ENCODE measurements at places on chromosomes 6 and 20.

DNA sequence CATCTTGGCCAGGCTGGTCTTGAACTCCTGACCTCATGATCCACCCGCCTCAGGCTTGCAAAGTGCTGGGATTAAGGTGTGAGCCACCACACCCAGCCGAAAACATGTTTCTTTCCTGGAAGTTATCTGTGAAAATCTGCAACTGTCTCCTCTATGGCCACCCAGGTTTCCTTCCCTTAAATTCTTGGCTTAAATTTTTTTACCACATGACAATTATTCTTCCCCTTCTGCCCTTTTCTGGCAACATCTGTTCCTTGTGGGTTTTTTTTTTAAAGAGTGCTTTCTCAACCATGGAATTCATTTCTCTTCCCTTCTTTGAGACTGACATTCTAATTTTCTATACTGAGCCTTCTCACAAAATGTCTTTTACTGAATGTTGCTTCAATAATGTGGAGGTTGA is 59.6 kb downstream of the DOK5 start:
- no peak for DNase-seq

- DNase-seq, result no peak
Observed at GRCh38 chr6:139164001-139164400, 29.1 kb downstream of the HECA start.

DNA sequence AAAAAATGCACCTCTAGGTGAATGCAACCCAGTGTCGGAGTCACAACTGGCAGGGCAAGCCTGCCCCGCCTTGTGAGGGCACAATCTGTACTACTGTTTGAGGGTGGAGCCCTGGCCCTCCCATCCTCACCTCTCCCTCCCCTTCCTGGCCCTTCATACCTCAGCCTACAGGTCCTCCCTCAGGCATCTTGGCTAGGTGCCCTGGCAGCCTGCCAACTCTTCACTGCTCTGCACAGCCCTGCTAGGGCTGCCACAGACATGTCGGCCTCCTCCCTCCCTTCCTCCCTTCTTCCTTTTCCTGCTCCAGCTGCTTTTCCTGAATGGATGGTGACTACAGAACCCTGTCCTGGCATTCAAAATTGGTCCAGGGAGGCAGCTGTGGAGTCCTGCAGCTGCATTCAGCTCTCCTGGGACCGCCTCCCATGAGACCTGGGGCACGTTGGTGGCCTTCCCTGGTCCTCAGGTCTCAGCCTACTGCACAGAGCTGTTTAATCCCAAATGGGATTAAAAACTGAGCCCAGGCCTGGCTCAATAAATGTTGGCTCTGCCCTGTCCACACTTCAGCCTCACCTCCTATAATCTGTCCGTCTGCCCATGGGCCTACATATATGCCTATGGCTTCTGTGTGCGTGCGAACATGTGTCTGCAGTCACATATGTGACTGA is 52.7 kb downstream of the CDH22 start:
- no peak for DNase-seq

DNA sequence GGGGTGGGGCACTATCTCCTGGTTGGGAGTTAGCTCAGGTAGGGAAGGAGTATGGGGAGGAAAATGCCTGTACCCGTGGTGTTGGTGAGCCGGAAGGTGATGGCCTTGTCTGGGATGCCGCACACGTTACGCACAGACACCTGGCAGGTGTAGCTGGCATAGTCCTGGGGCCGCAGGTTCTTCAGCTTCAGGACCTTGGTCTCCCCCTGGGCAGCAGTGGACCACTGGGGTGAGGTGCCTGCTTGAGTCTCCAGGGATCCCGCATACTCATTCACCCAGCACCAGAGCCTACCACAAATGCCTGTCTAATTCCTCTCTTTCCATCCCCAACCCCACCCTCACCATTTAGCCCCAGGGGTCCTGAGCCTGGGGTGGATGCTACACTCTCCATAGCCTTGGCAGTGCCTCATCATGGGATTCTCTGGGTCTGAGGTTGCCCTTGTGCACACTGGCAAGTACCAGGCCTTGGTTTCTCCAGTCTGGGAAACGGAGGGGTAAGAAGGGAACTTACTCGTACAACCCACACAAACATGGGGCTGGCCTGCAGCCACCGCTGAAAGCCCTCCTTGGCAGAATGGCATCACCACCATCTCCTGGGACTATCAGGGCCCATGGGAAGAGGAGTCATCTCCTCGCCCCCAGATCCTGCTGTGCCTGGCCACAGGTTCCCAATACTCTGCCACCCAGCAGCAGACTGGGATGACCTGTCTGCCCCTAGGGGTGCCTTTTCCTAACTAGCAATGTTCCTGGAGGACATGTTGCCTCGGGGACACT is 42.8 kb downstream of the MDGA1 start:
- DNase-seq, result no peak

GRCh38 chr6:3650076-3650958 is 101.2 kb downstream of the PXDC1 start:
- DNase-seq, result no peak

DNA sequence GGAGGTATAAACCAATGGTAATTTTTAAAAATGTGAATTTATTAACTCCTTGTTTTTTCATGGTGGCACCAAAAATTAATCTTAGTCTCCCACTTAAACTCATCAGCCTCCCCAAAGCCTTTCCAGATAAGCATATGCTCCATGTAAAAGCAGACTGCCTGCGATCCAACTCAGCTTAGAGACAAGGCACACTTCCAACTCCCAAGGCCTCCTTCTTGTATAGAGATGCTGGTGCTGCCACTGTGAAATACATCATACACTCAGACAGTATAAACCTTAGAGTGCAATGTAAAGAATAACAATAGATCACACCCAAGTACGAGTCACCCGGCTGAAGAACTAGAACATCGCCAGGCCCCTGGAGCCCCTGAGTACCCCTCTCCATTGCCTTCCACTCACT is 2.0 kb downstream of the ANKRD6 start:
- no peak for DNase-seq

- DNase-seq, result no peak
Observed at GRCh38 chr20:20286061-20286460, 81.8 kb upstream of the INSM1 start.

DNA sequence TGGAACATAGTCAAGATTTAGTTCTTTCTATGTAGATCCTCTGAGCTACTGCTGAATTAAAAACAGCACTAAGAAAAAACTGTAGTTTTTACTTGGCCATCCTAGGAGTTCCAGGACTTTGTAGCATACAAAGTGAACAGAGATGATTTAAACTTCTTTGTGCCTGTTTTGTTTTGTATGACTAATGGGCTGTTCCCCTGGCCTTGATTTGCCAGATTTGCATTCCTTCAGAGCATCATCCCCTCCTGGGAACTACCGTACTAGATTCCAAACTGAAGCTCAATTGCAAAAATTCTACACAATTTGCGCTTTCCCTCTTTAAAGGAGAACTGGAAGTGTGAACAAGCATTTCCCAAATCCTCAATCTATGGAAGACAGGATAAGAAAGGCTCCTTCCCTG is 23.1 kb downstream of the ACOT13 start:
- no peak for DNase-seq

DNA sequence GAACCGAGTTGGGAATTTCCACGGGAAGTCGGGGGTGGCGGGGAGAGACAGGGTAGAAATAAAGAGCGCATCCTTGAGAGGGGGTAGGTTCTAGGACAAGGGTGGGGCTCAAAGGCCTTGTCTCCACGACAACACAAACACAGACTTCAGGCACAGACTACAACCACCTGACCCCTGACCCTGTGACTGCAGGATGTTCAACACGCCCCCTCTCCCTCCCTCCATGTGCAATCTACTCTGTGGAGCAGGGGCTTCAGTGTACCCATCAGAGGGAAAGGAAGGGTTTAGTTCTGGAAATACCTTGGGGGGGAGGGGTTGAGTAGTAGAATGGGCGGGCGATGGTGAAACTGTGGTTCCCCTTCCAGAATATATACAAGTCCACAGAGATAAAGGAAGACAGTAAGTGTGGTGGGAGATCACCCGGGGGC is 651 bp upstream of the TAPBP start:
- peak; percentile 55 for DNase-seq

- no peak for DNase-seq
Observed at GRCh38 chr6:144582939-144583613, 297.9 kb downstream of the UTRN start.

DNA sequence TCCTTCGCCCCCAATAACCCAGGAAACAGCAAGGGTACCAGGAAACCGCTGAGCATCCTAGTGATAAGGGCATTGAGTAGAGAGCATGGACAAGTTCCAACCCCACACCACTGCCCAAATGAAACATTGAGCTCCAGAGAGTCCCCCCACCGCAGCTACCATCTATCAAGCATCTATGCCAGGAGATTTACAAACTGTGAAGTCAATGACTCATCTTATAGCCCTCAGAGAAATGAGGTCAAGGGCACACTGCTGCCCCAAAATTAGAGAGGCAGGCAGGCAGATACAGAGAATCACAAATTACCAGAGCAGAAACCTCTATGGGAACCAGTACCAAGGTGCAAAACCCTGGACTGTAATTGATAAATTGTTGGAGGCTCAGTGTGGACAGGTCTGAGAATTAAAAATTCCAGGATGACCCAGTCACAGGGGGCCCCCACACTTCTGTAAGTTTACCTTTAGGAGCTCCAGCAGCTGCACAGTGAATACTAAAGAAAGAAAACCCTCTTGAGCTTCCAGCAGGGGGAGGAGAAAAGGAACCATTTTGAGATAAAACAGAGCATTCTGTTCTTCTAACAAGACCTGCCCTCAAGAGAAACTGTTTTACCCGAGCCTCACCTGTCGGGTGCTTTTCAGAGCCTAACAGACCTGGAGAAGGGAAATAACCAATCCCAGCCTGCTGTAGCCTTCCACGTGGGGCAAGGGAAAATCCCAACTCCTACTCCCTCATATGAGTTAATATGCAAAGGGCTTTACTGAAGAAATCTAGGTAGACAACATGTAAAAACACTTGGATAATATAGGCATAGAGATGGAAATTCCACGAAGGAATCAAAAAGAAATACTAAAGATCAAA is 118.0 kb upstream of the ARID1B start:
- DNase-seq, result no peak

GRCh38 chr20:10639737-10640556 is 33.9 kb downstream of the JAG1 start:
- DNase-seq, result no peak

GRCh38 chr6:141688916-141689315 is 443.8 kb upstream of the GJE1 start:
- no peak for DNase-seq

DNA sequence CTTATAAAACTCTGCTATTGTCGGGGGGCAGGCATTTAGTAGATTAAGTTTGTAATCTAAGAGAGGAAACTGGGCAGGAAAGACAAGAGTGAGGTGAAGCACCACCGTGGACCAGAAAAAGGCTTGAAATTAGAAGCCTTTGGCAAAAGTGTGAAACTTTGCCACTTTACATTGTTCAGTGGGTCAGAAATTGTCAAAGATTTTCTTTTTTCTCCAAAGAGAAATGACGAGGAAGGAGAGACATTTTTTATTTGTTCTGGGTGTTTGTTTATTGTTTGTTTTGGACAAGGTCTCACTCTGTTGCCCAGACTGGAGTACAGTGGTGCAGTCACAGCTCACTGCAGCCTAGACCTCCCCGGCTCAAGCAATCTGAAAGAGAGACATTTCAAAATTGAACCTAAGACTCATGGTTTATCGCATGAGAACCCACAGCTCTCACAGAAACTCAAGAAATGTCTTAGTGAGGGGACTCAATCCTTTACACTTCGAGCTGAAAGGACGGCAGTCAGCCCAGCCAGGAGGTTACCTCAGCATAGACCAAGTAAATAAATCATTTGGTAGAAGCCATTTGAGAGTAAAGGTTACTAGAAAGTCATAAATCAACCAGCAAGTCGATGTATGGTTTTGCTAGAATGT is 262.8 kb upstream of the TAB2 start:
- DNase-seq, result no peak

DNA sequence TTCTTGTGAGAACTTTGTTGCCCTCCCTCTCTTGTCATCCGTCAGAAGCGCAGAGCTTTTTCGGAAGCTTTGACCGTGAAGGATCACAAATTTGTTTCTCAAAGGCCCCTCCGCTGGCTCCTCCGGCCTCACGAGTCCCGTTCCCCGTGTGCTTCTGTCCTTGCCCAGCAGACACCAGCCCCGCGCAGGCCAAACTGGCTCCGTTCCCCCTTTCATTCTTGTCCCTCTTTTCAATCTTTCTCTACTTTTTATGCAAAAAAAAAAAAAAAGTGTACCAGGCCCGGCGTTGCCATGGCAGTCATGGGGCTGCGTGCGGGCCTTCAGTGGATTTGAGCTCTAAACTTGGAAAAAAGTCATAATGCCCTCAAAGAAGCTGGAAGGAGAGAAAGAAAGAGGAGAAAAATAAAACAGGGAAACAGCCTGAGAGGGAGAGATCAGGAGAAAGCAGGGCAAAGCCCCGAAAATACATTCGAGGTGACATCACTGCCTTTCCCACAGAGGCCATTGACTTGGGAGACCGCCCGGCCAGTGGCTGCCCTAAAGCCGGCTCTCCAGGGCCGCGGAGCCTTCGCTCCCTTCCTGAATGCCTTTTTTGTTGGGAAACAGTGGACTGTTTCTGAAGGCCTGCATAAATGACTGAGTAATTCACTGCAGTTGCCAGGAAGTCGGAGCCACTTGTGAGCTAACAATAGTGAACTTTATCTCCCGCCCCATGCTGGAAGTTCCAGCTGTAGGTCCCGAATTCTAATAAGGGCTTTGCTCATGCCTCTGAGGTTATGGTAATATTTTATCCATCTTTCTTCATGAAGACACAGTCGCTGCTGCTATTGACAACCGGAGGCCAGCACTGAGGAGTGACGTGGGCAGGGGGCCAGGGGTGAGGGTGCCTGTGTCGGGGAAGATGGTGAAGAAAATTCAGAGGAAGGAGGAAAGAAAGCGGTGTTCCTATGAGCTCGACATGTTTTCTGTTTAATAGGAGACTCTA is 670.9 kb downstream of the QKI start:
- no peak for DNase-seq

DNA sequence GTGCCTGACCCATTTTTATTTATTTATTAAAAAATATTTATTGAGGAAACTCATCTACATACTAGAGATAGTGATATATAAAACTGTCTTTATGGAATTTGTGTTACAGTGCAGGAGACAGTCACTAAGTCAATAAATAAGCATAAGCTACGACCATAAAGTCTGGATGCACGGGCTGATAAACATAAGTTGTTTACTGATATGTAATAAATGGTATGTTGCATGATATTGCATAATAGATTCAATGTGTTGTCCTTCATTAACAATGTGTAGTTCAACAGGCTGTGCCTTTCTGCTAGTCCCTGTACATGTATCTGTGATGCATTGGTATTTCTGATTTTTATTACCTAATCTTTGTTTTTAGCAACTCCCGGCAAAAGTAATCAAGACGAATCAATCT is 311.2 kb downstream of the ARHGAP18 start:
- no peak for DNase-seq

GRCh38 chr6:141726248-141726647 is 406.5 kb upstream of the GJE1 start:
- DNase-seq, result no peak

DNA sequence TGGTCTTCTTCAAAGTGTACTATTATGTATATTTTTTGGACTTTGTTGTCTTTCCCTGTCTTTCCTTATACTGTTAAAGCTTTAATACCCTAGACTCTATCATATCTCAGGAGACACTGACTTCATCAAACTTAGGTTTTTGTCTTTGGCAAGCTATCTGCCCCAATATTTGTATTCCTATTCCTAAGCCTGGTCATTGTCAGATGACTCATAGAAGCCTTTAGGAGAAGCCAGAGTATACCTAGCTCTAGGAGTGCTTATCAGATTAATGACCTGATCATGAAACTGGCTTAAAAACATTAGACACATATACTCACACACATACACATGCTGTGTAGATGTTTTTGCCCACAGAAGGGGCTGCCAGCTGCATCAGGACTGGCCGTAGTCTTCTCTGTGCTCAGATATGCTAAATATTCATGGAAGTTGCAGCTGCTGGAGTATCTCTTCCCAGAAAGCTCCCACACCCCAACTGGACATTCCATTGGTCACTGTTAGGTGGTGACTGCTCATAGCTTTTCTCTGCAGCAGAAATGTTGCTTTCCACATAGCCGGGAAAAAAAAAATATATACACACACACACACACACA is 102.0 kb downstream of the ANKS1A start:
- no peak for DNase-seq

Measured in stimulated activated CD8-positive, alpha-beta memory T cell treated with anti-CD3 and anti-CD28 coated beads, Interleukin-12 subunit alpha, Interleukin-12 subunit beta, amount 100 ng/mL, for 4 hours (primary cell).